ENCODE measurements at places on chromosomes 16 and 17.

- no peaks in the 10 kb centered on the region for H3K36me3 ChIP-seq
- H3K27ac ChIP-seq, result no peak overlapping the region
- no peak for DNase-seq
- no peaks in the 10 kb centered on the region for H3K4me1 ChIP-seq
- no peak overlapping the region for H3K4me3 ChIP-seq
Observed at GRCh38 chr17:40372031-40372430, 7.5 kb upstream of the GJD3 start.

GRCh38 chr16:56269281-56269680 lies 78.0 kb downstream of the GNAO1 start:
- H3K4me3 ChIP-seq, result no peak overlapping the region
- peak overlapping the region; percentile 95 for H3K27ac ChIP-seq
- H3K27me3 ChIP-seq, result no peaks in the 10 kb centered on the region
- peaks cover 38% of the 10 kb centered on the region for H3K4me1 ChIP-seq

GRCh38 chr17:67258821-67259468 lies 13.9 kb upstream of the HELZ start:
- no peak overlapping the region for H3K27ac ChIP-seq
- H3K27me3 ChIP-seq, result no peaks in the 10 kb centered on the region
- no peaks in the 10 kb centered on the region for H3K4me1 ChIP-seq
- peak; percentile 50 for DNase-seq

DNA sequence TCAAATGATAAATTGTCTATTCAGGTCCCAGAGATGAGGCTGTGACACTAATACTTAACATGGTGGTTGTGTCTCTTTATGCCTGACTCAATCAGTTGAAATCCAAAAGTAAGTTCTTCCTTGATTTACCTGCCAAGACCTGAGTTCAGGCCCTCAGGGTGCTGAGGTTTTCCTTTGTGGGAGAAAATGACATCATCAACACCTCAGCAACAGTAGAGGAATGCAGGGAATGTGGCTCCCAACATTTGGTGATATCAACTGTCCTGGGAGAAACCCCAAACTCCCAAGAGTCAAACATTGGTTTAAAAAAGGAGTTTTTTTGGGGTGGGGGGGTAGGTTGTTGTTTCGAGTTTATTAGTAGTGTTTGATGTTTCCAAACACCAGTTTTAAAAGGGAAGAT lies 14.7 kb downstream of the RNF43 start:
- H3K27ac ChIP-seq, result no peak overlapping the region
- no peaks in the 10 kb centered on the region for H3K4me1 ChIP-seq
- no peaks in the 10 kb centered on the region for H3K27me3 ChIP-seq
- no peak overlapping the region for H3K4me3 ChIP-seq

DNA sequence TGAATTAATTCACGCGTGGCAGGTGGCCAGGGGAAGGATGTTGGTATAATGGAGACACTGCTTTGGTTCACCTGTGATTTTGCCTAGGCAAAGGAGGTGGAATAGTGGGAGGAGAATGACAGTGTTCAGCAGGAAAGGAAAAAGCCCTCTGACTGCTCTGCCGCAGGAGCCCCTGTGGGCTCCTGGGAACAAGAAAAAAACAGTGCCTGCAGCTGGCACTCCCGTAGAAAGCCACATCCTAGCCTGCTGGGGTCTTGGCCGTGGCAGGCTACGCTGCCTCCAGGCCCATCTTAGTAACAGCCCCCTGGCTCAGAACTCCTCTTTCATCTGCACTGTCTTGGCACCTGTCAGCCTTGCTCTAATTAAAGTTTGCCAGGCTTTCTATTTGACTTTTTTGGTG lies 20.6 kb downstream of the ADORA2B start:
- no peak for DNase-seq
- H3K27me3 ChIP-seq, result no peaks in the 10 kb centered on the region
- no peaks in the 10 kb centered on the region for H3K4me1 ChIP-seq
- no peak overlapping the region for H3K4me3 ChIP-seq
- H3K27ac ChIP-seq, result no peak overlapping the region
- H3K36me3 ChIP-seq, result no peaks in the 10 kb centered on the region

GRCh38 chr16:72728516-72728915 lies 319.4 kb downstream of the ZFHX3 start:
- no peaks in the 10 kb centered on the region for H3K27me3 ChIP-seq
- no peak overlapping the region for H3K4me3 ChIP-seq
- H3K36me3 ChIP-seq, result no peaks in the 10 kb centered on the region
- DNase-seq, result no peak

DNA sequence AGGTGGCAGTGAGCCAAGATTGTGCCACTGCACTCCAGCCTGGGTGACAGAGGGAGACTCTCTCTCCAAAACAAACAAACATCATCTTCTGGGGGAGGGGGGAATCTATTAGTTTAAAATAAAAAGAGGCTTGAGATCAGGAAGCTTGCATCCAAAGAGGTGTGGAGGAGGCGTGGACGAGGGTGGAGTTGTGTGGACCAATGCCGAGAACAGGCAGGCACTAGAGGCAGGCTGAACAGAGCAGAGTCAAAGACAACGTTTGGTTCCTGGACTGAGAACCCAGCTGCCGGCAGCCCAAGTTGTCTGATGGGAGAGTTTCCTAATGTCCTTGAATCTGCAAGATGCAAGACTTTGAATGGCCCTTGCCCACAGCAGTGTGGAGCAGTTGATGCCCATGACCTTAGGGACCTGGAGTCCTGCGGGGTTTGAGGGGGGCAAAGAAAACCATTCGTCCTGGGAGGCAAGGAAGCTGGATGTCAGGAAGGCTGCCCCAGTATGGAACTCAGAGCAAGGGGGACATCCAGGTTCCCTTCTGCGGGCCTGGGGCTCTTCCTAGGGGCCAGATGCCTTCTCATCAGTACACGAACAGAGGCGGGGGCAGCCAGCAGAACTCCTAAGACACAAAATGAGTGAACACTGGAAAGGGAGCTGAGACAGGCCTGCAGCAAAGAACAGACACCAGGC lies 9.2 kb downstream of the TBC1D16 start:
- no peak for DNase-seq
- H3K27ac ChIP-seq, result no peak overlapping the region
- no peaks in the 10 kb centered on the region for H3K36me3 ChIP-seq
- H3K27me3 ChIP-seq, result no peaks in the 10 kb centered on the region

Data from right atrium auricular region (tissue), 2 donors.